ENCODE measurements at places on chromosomes 12 and 14. TPM values are rescaled to one million over a fixed set of nuclear protein-coding genes. Genes with fewer than 3 reads are reported as not detected.

Gene FOXN4
- not detected for total RNA-seq

GRCh38 chr14:104680806-104681688 lies 8.4 kb upstream of the INF2 start:
- H3K27ac ChIP-seq, result no peak overlapping the region
- no peak overlapping the region for H3K4me3 ChIP-seq
- DNase-seq, result no peak
- H3K36me3 ChIP-seq, result no peaks in the 10 kb centered on the region
- H3K27me3 ChIP-seq, result no peaks in the 10 kb centered on the region
- peaks cover 49% of the 10 kb centered on the region for H3K4me1 ChIP-seq

Gene NKX2-1
- not detected for total RNA-seq

Gene CCDC175
- not detected for total RNA-seq

GRCh38 chr12:110661337-110661972 lies 27.5 kb downstream of the HVCN1 start:
- peak; percentile 38 for DNase-seq
- H3K27ac ChIP-seq, result no peak overlapping the region
- no peak overlapping the region for H3K4me3 ChIP-seq
- H3K36me3 ChIP-seq, result no peaks in the 10 kb centered on the region
- no peaks in the 10 kb centered on the region for H3K27me3 ChIP-seq
- H3K4me1 ChIP-seq, result peaks cover 13% of the 10 kb centered on the region

GRCh38 chr12:576615-577110 lies 86.6 kb downstream of the NINJ2 start:
- no peak overlapping the region for H3K4me3 ChIP-seq
- H3K4me1 ChIP-seq, result peaks cover 14% of the 10 kb centered on the region
- no peak for DNase-seq
- H3K27ac ChIP-seq, result no peak overlapping the region

DNA sequence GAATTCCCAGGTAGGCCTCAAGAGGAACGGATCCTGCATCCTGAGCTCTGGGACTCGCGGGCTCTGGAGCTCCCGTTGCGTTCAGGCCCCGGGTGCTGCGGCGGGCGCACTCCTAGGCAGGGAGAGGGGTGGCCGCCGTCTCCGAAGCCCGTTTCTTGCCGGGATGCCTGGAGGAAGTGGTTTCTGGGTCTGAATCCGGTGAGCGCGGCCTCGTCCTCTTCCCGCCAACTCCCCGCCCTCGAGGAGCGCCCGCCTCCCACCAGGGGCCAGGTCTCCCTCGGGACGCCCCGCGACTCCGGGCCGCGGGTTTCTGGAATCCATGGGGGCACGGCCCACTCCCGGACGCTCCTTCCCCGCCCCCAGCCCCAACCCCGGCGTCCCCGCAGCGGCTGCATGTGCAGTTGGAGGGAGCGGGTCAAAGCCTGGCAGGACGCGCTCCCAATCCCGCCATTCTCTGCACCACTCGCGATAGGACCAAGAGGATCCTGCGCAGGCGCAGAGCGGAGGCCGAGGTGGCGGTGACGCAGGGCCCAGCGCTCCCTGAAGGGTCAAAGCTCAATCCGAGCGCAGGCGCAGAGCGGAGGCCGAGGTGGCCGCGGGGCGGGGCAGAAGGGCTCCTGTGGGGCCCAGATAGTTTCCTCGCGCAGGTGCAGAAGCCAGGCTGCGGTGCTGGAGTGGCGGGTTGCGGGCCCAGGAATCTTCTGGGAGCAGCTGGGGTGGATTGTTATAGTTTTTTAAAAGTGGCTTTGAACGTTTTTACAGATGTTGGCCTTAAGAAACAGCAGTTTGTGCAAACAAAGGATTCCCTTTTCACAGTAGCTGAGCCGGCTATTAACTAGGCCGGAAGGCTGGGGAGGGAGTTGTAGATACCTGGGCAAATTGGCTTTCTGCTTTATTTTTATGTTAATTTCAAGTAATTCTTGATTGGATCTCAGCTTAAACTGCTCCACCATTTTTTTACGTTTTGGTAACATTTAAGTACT lies 796.4 kb downstream of the AACS start:
- no peaks in the 10 kb centered on the region for H3K36me3 ChIP-seq
- H3K27me3 ChIP-seq, result no peaks in the 10 kb centered on the region
- no peak for DNase-seq
- H3K4me1 ChIP-seq, result no peaks in the 10 kb centered on the region
- no peak overlapping the region for H3K4me3 ChIP-seq
- H3K27ac ChIP-seq, result no peak overlapping the region

Gene GPRC5D
- not detected for total RNA-seq

DNA sequence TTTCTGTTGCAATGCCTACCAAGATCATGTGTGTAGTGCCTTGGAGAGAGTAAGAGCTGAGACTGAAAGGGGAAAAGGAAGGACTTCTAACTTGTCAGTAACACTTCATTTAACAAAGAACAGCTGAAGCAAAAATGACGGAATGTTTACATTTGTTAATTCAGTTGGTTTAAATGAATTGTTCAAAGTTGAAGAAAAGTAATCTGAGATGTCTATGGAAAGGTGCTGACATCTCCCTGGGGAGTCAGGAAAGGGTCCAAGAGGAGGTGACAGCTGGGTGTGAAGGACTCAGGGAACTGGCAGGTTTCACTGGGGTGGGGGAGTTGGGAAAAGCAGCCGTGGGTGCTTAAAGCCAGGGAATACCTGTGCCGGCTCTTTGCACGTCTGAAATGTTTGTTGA lies 7.9 kb downstream of the TMEM63C start:
- no peaks in the 10 kb centered on the region for H3K36me3 ChIP-seq
- no peaks in the 10 kb centered on the region for H3K27me3 ChIP-seq

GRCh38 chr12:128052331-128052730 lies 214.6 kb upstream of the TMEM132C start:
- H3K36me3 ChIP-seq, result no peaks in the 10 kb centered on the region
- H3K27ac ChIP-seq, result no peak overlapping the region
- no peak for DNase-seq
- H3K4me3 ChIP-seq, result no peak overlapping the region

- DNase-seq, result no peak
- H3K27ac ChIP-seq, result no peak overlapping the region
- no peak overlapping the region for H3K4me3 ChIP-seq
- H3K27me3 ChIP-seq, result no peaks in the 10 kb centered on the region
- H3K4me1 ChIP-seq, result peaks cover 2% of the 10 kb centered on the region
Observed at GRCh38 chr12:124311292-124312109, 16.6 kb downstream of the RFLNA start.

- no peaks in the 10 kb centered on the region for H3K27me3 ChIP-seq
- no peak overlapping the region for H3K4me3 ChIP-seq
- DNase-seq, result no peak
- no peak overlapping the region for H3K27ac ChIP-seq
Observed at GRCh38 chr12:93989949-93990348, 158.4 kb upstream of the PLXNC1 start.

DNA sequence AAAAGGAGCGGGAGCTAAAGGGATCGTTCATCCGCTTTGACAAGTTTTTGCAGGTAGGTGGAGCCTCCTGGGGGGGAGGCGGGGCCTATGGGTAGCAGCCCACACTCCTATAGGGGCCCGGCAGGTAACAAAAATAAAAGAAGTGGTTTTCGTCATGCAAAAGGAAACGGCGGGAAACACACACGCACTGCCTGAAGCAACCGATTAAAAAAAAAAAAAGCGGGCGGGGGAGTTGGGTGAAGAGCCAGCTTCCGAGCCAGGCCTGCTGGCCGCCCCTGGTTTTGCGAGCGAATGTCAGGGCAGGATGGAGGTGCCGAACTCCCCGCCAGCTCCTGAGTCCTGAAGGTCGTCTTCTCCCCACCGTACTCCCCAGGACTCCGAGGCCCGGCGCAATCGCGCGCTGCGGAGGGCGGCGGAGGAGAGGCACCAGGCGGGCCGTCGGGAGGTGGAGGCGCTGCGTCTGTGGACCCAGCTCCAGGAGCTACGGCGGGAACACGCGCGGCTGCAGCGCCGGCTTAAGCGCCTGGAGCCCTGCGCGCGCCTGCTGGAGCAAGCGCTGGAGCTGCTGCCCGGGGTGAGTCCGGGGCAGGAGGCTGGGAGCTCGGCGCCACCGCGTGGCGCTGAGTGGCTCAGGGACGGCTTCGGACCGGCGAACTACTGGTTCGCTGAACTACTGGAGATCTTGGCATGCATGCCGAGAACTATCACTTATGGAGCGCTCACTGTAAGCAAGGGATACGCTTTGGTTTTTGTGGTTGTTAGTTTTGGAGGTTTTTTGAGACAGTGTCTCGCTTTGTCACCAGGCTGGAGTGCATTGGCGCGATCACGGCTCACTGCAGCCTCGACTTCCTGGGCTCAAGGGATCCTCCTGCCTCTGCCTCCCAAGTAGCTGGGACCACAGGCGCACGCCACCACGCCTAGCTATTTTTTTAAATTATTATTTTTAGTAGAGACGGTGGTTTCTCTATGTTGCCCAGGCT lies 3.6 kb downstream of the CFAP73 start:
- peaks cover 4% of the 10 kb centered on the region for H3K36me3 ChIP-seq
- H3K4me3 ChIP-seq, result peak overlapping the region; percentile 33
- no peak overlapping the region for H3K27ac ChIP-seq
- peaks cover 13% of the 10 kb centered on the region for H3K27me3 ChIP-seq
- no peak for DNase-seq
- no peaks in the 10 kb centered on the region for H3K4me1 ChIP-seq

Gene HRK
- 3.1 TPM for total RNA-seq

DNA sequence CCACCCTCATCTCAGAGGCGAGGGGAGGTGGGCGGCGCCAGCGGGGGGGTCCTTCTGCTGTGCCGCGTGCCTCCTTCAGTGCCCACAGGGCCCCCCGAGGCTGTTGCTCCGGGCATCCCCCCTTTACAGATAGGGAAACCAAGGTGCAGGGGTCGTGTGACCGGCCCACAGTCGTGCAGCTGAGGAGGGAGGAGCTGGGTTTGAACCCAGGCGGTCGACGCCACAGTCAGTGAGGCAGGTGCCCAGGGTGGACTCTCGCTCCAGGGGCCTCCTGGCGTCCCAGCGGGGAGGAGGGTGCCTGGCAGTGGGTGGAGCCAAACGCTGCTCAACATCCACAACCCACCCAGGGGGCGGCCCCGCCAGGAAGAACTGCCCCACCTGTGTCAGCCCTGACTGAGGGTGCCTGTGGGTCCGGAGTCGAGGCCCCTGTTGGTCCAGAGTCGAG lies 8.6 kb downstream of the GALNT9 start:
- H3K4me3 ChIP-seq, result no peak overlapping the region
- H3K27ac ChIP-seq, result no peak overlapping the region
- H3K36me3 ChIP-seq, result no peaks in the 10 kb centered on the region
- H3K27me3 ChIP-seq, result peaks cover 2% of the 10 kb centered on the region
- H3K4me1 ChIP-seq, result no peaks in the 10 kb centered on the region
- no peak for DNase-seq

GRCh38 chr12:49502590-49502989 lies 36.2 kb upstream of the KCNH3 start:
- H3K27ac ChIP-seq, result peak overlapping the region; percentile 70
- no peaks in the 10 kb centered on the region for H3K4me1 ChIP-seq
- no peak for DNase-seq
- no peak overlapping the region for H3K4me3 ChIP-seq

- H3K4me3 ChIP-seq, result no peak overlapping the region
- H3K27ac ChIP-seq, result peak overlapping the region; percentile 81
- H3K4me1 ChIP-seq, result peaks cover 2% of the 10 kb centered on the region
- H3K27me3 ChIP-seq, result no peaks in the 10 kb centered on the region
Observed at GRCh38 chr14:68546839-68547238, 246.0 kb downstream of the ZFP36L1 start.

Gene RBP5
- 19.4 TPM for total RNA-seq

Gene PTPRQ
- 0.05 TPM for total RNA-seq

DNA sequence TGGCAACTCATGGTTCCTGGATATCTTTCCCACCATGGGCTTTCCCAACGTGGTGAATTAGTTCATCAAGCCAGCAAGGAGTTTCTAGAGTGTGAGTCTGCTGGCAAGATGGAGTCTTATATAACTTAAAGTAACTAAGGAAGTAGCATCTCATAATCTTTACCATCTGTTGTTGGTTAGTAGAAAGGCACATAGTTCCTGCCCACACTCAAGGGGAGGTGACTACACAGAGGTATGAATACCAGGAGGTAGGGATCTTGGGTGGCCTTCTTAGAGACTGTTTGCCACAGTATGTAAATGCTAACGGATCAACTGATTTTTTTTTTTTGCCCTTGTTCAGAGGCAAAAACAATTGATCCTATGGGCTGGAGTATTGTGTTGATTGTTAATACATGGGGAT lies 446.9 kb downstream of the ATP23 start:
- H3K4me3 ChIP-seq, result no peak overlapping the region
- H3K27me3 ChIP-seq, result no peaks in the 10 kb centered on the region
- H3K4me1 ChIP-seq, result no peaks in the 10 kb centered on the region
- H3K27ac ChIP-seq, result no peak overlapping the region
- no peaks in the 10 kb centered on the region for H3K36me3 ChIP-seq

Gene RAD9B
- total RNA-seq, result 1.0 TPM

DNA sequence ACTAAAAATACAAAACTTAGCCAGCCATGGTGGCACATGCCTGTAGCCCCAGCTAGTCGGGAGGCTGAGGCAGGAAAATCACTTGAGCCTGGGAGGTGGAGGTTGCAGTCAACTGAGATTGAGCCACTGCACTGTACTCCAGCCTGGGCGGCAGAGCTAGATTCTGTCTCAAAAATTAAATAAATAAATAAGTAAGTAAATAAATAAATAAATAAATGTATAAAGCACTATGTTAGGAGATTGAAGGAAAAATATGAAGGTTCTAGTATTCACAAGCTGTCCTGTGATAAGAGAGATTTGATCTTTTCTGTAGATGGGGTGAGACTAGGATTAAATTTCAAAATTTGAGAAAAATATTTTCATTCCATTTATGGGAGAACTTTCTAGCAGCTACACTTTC lies 5.7 kb downstream of the DNAJC22 start:
- H3K27ac ChIP-seq, result no peak overlapping the region
- no peaks in the 10 kb centered on the region for H3K36me3 ChIP-seq
- H3K4me1 ChIP-seq, result peaks cover 2% of the 10 kb centered on the region

Gene FKBP11
- total RNA-seq, result 8.3 TPM

- no peaks in the 10 kb centered on the region for H3K27me3 ChIP-seq
- H3K4me3 ChIP-seq, result no peak overlapping the region
- no peaks in the 10 kb centered on the region for H3K4me1 ChIP-seq
- no peak overlapping the region for H3K27ac ChIP-seq
- no peaks in the 10 kb centered on the region for H3K36me3 ChIP-seq
Observed at GRCh38 chr12:83985084-83985483, 927.5 kb downstream of the SLC6A15 start.

GRCh38 chr14:71680736-71681387 lies 251.4 kb upstream of the RGS6 start:
- H3K27me3 ChIP-seq, result no peaks in the 10 kb centered on the region
- peaks cover 3% of the 10 kb centered on the region for H3K36me3 ChIP-seq
- H3K27ac ChIP-seq, result no peak overlapping the region
- DNase-seq, result no peak
- no peaks in the 10 kb centered on the region for H3K4me1 ChIP-seq

- H3K4me1 ChIP-seq, result peaks cover 18% of the 10 kb centered on the region
- DNase-seq, result no peak
- no peaks in the 10 kb centered on the region for H3K36me3 ChIP-seq
- no peak overlapping the region for H3K4me3 ChIP-seq
- H3K27ac ChIP-seq, result no peak overlapping the region
Observed at GRCh38 chr12:107337346-107338095, 244.2 kb upstream of the CRY1 start.

DNA sequence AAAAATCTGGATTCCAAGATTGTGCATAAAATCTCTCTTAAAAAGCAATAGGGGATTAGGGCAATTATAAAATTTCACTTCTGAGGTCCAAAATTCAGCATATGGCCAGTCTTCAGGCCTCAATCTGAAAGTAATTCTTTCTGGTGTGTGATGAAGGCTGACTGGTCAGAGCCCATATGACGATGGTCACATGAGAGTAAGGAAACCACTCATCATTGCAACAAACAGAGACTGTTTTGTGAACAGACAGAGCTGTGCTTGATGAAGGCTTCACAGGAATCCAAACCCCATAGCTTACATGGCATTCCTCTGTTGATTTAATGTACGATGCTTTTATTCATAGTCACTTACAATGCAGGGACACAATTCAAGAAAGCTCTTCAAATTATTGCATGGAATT lies 238.1 kb downstream of the APAF1 start:
- H3K4me3 ChIP-seq, result no peak overlapping the region
- no peak for DNase-seq
- H3K27me3 ChIP-seq, result no peaks in the 10 kb centered on the region
- no peaks in the 10 kb centered on the region for H3K36me3 ChIP-seq

Data from thymus (tissue), 14 donors.